ENCODE measurements at places on chromosomes 3 and 15. TPM values are rescaled to one million over a fixed set of nuclear protein-coding genes. Genes with fewer than 3 reads are reported as not detected.

PRTG gene
- 3.7 TPM for total RNA-seq

SCAANT1 gene
- total RNA-seq: not detected

MBD4 gene
- 31.6 TPM for total RNA-seq

SLCO3A1 gene
- 42.3 TPM for total RNA-seq
